ENCODE measurements at places on chromosomes 3 and 15. TPM values are rescaled to one million over a fixed set of nuclear protein-coding genes. Genes with fewer than 3 reads are reported as not detected.

CCR5 gene
- total RNA-seq = 13.8 TPM

SNX22 gene
- total RNA-seq = 0.26 TPM

UBE2E2 gene
- total RNA-seq = 2.9 TPM

GRCh38 chr3:156661155-156661554 is 13.2 kb upstream of the TIPARP start:
- H3K36me3 ChIP-seq = no peaks in the 10 kb centered on the region
- no peak for ATAC-seq
- no peaks in the 10 kb centered on the region for H3K27me3 ChIP-seq
- no peak overlapping the region for H3K4me3 ChIP-seq
- peaks cover 22% of the 10 kb centered on the region for H3K4me1 ChIP-seq
- H3K27ac ChIP-seq = no peak overlapping the region

DNA sequence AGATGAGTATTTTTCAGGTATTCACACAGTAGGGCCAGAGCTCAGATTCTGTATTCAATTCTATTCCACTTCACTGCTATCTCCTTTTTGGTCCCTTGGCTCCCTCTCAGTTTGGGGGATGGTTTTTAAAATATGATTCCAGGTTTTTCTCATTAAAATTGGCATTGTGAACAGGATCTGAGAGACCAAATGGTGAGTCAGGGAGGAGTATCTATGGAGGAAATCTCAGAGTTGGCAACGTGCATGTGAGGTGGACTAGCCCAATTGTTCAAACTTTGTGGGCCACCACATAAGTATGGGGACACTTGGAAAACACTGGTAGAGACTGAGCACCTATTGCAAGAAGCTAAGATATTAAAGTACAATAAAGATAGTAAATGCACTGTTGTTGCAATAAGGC is 53.9 kb upstream of the TTC14 start:
- H3K27me3 ChIP-seq = peaks cover 10% of the 10 kb centered on the region
- no peak overlapping the region for H3K27ac ChIP-seq
- no peaks in the 10 kb centered on the region for H3K4me1 ChIP-seq
- no peaks in the 10 kb centered on the region for H3K36me3 ChIP-seq
- ATAC-seq = no peak

- ATAC-seq = no peak
- H3K27ac ChIP-seq = no peak overlapping the region
- H3K36me3 ChIP-seq = no peaks in the 10 kb centered on the region
Measured at GRCh38 chr3:179865861-179866505, 170.8 kb downstream of the PEX5L start.

GRCh38 chr15:95937128-95937528 is 393.4 kb upstream of the NR2F2 start:
- H3K36me3 ChIP-seq = no peaks in the 10 kb centered on the region
- H3K4me1 ChIP-seq = no peaks in the 10 kb centered on the region
- no peak overlapping the region for H3K4me3 ChIP-seq
- no peak for ATAC-seq

DNA sequence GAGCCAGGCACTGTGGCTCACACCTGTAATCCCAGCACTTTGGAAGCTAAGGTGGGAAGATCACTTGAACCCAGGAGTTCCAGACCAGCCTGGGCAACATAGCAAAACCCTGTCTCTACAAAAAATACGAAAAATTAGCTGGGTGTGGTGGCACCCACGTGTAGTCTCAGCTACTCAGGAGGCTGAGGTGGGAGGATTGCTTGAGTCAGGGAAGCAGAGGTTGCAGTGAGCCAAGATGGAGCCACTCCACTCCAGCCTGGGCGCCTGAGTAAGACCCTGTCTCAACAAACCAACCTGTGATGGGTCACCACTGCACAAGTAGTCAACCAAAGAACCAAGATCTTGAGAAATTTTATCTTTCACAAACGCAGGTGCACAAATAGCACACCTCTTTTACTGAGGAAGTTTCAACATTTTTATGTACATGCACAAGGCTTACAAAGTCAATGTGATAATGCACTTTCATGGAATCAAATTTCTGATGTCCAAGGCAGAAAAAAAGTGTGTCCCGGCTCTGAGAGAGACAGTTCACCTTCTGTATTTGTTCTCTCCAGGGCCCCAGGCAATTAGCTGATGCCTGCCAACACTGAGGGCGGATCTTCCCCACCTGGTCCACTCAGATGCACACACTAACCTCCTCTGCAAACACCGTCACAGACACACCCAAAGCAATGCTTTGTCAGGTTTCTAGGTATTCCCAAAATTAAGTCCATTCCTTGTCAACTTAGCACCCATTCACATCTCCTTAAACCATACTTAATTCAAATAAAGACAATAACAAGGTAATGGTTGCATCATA is 12.4 kb downstream of the ACAA1 start:
- peaks cover 91% of the 10 kb centered on the region for H3K36me3 ChIP-seq
- H3K27ac ChIP-seq = peak overlapping the region; percentile 59
- no peak overlapping the region for H3K4me3 ChIP-seq
- ATAC-seq = no peak
- no peaks in the 10 kb centered on the region for H3K27me3 ChIP-seq

DNA sequence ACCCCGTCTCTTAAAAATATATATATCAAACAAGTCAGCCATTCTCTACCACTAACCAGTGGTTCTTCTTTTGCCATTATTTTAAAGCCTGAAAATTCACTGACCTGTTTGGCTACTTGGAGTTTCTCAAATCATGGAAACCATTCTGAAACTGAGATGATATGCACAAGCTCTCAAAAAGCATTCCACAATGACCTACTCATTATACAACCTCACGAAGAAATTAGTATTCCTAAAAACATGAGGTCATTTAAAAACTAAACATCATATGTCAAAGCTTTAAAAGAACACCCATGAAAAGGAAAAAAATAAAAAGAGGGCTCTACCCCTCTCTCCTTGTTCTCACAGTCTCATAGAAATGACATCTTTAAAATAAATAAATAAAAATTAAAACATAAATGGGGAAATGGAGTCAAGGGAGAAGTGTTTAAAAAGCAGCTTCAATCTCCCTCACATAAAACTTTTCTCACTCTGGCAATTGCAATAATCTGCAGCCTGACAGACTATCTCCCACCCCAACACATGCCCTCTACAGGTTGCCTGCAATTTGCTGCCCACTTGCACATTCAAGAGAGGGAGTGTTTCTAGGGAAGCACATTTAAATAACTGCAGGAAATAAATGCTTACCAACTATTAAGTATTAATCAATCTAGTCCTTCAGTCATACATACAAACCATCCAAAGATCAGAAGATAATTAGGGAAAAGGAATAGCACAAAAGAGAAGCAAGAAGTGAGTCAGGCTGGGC is 73.3 kb downstream of the TRANK1 start:
- no peak for ATAC-seq
- peaks cover 31% of the 10 kb centered on the region for H3K36me3 ChIP-seq
- H3K27me3 ChIP-seq = no peaks in the 10 kb centered on the region
- no peak overlapping the region for H3K4me3 ChIP-seq
- H3K27ac ChIP-seq = no peak overlapping the region

GRCh38 chr15:55403531-55403930 is 4.6 kb downstream of the CCPG1 start:
- H3K27me3 ChIP-seq = no peaks in the 10 kb centered on the region
- H3K4me1 ChIP-seq = peaks cover 20% of the 10 kb centered on the region
- H3K4me3 ChIP-seq = peak overlapping the region; percentile 66
- peak overlapping the region; percentile 87 for H3K27ac ChIP-seq

DNA sequence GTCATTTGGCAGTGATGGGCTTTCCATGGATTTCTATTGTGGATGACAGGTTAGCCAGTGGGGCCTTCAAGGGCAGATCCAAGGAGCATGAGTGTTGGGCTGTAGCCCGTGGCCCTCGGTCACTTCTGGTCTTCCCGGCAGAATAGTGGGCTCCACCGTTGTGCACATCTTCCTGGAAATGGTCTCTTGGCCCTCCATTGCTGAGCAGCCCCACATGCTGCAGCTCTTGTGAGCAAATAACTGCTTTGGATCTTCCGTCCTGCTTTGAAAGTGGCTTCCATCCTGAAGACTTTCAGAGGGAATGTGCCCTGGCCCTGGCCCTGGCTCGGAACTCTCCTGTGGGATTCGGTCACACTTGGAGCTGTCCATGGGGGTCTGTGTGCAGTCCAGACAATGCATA is 102.8 kb downstream of the SNRPN start:
- no peaks in the 10 kb centered on the region for H3K4me1 ChIP-seq
- ATAC-seq = no peak
- H3K36me3 ChIP-seq = peaks cover 99% of the 10 kb centered on the region
- no peak overlapping the region for H3K4me3 ChIP-seq
- no peaks in the 10 kb centered on the region for H3K27me3 ChIP-seq

DNA sequence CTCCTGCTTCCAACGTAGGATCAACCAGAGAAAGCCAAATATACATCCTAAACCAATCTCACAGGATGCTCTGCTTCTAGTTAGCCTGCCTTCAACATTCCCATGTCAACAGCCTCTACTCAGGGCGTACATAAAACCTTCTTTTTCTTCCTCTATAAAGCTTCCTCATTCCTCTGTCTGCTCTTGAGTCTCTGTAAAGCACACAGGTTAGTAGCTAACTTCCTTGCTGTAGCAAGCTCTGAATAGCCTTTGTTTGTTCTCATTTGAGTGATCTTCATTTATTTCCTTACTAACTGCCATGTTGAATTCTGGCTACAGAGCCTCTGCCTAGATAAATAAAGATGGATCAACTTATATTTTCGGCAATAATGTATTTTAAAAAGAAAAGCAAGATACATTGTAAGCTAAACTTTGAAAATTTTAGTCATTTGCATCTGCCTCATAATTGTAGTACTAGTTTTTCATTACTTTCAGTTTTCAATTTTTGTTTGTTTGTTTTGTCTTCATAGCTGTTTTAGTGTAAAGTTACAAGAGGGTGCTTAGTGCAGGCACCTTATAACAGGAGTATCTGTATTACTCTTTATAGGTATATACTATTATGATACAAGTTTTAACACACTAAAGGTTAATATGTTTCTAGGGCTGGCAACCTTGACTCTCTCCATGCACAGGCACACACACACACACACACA is 498.2 kb downstream of the PYDC2 start:
- H3K36me3 ChIP-seq = no peaks in the 10 kb centered on the region
- H3K4me3 ChIP-seq = no peak overlapping the region
- no peak for ATAC-seq
- no peak overlapping the region for H3K27ac ChIP-seq
- no peaks in the 10 kb centered on the region for H3K4me1 ChIP-seq
- no peaks in the 10 kb centered on the region for H3K27me3 ChIP-seq

DNA sequence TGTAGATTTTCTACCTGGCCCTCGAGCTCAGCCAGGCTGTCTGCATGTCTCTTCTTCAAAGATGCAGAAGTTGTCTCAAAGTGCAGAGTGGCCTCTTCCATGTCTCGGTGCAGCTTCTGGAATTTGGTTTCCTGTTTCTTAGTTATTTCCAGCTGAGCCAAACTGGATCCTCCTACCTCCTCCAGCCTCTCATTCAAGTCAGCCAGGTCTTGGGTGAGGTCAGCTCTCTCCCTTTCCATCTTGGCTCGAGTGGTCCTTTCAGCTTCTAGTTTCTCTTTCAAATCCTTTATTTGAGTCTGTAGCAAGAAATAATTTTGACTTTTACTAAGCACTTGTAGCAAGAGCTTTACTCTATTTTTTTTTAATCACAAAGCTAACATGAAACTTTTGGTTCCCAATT is 81.8 kb downstream of the MYH15 start:
- ATAC-seq = no peak

DNA sequence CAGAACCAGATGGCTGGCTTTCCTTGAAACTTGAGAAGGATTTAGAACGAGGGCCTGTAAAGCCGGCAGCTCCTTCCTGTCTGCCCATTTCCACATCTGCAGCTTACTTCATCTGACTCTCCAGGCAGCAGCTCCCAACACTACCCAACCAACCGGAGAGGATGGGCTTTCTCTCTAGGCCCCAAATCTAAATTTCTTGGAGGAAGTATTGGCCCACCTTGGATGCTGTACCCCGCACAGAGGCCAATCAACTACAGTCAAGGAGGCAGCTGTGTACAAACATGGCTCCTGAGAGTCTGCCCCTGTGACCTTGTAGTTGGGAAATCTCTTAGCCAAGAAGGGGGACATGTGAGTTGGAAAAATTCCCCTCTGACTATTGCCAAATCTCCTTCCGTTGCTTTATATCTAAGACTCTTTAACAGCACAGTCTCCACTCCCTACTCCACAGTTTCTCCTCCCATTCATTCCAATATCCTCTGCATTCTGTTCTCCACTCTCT is 8.0 kb upstream of the ACAP2 start:
- no peaks in the 10 kb centered on the region for H3K27me3 ChIP-seq
- no peak for ATAC-seq
- H3K27ac ChIP-seq = no peak overlapping the region
- peaks cover 9% of the 10 kb centered on the region for H3K4me1 ChIP-seq

- H3K36me3 ChIP-seq = no peaks in the 10 kb centered on the region
- H3K4me1 ChIP-seq = no peaks in the 10 kb centered on the region
- H3K27ac ChIP-seq = no peak overlapping the region
- ATAC-seq = no peak
Measured at GRCh38 chr3:117084739-117085270, 375.2 kb downstream of the TUSC7 start.

DNA sequence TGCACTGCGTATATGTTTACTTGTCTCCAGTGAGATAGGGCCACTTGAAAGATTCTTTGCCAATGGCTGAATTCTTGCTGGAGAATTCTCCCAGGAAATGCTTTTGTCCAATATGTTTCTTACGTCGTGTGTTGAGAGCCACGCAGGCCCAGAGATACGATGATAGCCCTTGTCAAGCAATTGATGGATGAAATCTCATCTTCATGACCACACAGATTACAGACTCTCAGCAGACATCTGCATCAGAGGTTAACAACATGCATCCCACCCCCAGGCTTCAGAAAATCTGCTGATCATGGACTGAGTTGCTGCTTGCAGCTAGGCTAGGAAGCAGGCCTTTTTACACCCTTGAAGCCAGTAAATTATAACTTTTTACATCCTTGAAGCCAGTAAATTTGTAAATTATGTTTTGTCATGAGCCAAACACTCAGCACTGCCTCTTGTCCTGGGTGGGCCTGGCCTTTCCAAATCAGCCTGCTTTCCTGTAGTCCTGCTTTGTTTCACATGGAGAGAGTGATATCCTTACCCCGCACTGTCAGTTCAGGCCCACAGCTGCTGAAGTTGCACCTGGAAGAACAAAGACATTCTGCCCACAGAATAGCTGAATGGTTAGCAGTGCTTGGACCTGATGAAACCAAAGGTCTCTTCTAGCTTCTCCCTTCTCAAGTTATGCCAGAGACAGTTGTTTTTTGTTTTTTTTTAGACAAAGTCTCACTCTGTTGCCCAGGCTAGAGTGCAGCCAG is 84.4 kb downstream of the GPR156 start:
- no peak overlapping the region for H3K27ac ChIP-seq
- no peaks in the 10 kb centered on the region for H3K4me1 ChIP-seq
- H3K4me3 ChIP-seq = no peak overlapping the region
- H3K36me3 ChIP-seq = no peaks in the 10 kb centered on the region
